RWPE2 (cell line): ENCODE measurements at places on chromosomes 6 and 20.

GRCh38 chr20:32437391-32438074 is 79.4 kb downstream of the ASXL1 start:
- DNase-seq = peak; percentile 69

DNA sequence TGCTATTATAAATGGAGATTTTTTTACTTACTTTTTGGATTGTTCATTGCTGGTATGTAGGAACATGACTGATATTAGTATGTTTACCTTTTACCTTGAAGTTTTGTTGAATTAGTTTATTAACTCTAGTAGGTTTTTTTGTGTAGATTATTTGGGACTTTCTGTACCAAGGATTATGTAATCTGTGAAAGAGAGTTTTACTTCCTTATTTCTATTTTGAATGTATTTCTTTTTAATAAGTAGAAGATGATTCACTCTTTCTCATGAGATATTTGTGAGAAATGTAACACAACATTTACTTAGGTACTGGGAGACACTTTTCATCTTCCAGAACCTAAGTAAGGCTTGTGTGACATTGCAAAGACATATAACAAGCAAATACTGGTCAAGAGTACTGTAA is 473.9 kb upstream of the HS3ST5 start:
- DNase-seq = no peak

GRCh38 chr6:98002678-98003077 is 719.7 kb upstream of the MMS22L start:
- no peak for DNase-seq

DNA sequence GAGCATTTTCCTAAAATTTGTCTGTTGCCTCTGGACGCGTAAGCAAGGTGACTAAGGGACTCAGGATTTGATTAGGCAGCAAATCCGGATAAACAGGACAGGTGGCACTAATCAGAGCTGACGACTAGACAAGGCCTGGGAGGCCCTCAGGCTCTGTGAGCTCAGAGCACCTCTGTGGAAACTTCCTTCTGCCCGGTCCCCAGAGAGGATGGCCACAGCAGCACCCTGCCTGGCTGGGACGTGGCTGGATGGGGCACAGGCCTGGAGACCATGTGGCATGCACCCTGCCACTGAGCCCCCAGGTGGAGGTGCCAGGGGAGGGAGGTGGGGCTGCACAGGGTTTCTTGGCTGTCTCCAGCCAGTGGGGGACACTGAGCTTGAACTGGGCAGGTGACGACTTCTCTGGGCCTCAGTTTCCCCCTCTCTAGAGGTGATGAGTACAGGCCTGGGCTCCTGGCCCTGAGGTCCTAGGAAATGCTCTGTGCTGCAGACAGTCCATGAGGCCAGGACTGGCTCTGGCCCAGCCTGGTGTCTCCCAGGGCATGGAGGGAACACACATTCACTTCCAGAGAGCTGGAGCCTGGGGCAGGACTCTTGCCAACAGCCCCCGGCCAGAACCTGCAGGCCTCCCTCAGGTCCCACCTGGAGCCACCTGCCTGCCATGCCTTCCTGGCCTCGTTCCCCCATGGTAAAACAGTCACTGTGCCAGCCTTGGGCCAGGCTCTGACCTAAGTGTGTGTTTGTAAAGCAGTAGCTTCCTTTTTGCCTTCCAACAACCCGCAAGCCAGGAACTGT is 39.6 kb upstream of the STX16 start:
- no peak for DNase-seq

GRCh38 chr6:155066921-155067680 is 72.0 kb downstream of the TIAM2 start:
- no peak for DNase-seq

DNA sequence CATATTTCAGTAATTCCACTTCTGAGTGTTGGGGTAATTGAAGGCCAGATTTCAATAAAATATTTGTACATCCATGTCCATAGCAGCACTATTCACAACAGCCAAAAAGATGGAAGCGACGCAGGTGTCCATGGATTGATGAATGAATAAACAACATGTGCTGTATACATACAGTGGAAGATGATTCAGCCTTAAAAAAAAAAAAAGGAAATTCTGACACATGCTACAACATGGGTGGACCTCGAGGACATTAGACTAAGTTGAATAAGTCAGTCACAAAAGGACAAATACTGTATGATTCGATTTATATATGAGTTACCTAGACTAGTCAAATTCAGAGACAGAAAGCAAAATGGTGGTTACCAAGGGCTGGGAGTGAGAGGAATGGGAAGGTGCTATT is 57.2 kb downstream of the TRAM2 start:
- no peak for DNase-seq

DNA sequence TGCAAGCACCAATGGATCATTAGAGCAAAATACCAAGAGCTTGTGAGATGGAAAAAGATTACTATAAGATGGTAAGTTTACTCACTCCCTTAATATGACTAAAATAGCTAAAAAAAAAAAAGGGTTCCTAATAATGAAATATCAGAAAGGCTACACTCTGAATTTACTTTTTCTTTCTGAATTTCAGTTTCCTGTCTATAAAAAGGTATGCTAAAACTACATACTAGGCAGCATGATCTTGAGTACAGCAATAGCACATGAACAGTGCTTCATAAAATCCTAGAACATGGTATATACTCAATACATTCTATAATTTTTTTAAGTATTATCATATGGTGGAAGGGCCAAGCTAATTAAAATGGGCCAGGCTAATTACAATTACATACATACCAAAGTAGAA is 24.0 kb upstream of the FAM135A start:
- no peak for DNase-seq

DNA sequence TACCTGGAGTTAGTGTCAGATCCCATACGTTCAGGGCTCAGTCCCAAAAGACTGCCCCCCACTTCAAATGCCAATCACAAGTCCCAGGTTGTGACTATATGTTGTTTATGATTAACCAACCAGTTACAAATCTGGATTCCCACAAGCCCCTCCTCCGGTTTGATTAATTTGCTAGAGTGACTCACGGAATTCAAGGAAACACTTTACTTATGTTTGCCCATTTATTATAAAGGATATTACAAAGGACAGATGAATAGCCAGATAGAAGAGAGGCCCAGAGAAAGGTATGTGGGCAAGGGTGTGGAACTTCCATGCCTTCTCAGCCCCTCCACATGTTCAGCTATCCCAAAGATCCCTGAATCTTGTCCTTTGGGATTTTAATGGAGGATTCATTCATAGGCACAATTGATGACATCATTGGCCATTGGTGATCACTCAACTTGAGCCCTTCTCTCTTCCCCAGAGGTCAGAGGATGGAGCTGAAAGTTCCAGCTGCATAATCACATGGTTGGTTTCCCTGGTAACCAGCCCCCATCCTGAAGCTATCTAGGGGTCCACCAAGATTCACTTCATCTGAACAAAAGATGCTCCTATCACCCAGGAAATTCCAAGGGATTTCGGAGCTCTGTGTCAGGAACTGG is 2.0 kb downstream of the ECT2L start:
- no peak for DNase-seq

DNA sequence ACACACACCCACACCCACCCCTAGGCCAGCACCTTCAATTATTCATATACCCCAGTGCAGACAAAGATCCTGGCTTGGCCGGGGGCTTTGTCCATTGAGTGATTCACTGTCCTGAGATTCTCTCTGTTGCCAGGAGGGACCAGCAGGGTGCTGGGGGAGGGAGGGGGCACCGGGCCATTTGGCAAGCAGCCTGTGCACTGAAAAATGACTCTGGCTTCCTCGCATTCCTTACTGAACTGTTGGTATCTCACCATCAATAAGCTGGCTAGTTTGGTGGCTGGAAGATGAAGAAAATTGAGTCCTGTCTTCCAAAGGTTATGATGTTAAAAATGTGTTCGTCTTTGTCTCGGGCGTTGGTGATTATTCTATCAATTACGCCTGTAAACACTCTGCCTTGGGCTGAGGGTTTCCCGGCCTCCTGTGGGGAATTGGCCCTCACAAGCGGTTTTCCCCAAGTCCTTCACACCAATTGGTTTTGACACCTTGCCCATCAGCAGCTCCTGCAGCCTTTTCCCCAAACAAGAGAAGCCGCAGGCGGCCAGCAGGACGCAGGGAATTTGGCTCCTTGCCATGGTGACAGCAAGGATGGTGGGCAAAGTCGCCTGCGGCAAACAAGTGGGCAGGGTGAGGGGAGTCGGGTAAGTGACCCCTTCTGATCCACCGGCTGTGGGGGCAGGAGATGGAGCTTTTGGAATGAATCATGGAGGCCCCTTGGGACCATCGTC is 4.9 kb downstream of the VSTM2L start:
- DNase-seq = no peak

GRCh38 chr6:160131636-160132296 is 10.2 kb downstream of the SLC22A1 start:
- no peak for DNase-seq
